ENCODE measurements at places on chromosomes 3 and 15. TPM values are rescaled to one million over a fixed set of nuclear protein-coding genes. Genes with fewer than 3 reads are reported as not detected.

The CNTN6 gene
- 1.1 TPM for polyA plus RNA-seq

The TM6SF1 gene
- polyA plus RNA-seq: not detected

The SHC4 gene
- 1.9 TPM for polyA plus RNA-seq

The GP5 gene
- 0.20 TPM for polyA plus RNA-seq

The C3orf22 gene
- not detected for polyA plus RNA-seq

The FBN1 gene
- 435 TPM for polyA plus RNA-seq

The PP2D1 gene
- 0.63 TPM for polyA plus RNA-seq

The TLR9 gene
- polyA plus RNA-seq: 0.08 TPM

The LDHAL6B gene
- not detected for polyA plus RNA-seq

The MKRN3 gene
- 2.7 TPM for polyA plus RNA-seq

The THAP10 gene
- polyA plus RNA-seq: not detected

The CYP1A1 gene
- polyA plus RNA-seq: 2.0 TPM

The PIF1 gene
- polyA plus RNA-seq: 5.7 TPM

The SAMMSON gene
- polyA plus RNA-seq: not detected

The CHL1 gene
- polyA plus RNA-seq: 3.9 TPM

The SIDT1 gene
- 1.3 TPM for polyA plus RNA-seq

The CCR2 gene
- 2.8 TPM for polyA plus RNA-seq

The DISP2 gene
- 0.81 TPM for polyA plus RNA-seq

The CHSY1 gene
- polyA plus RNA-seq: 36.0 TPM

The CHRM5 gene
- not detected for polyA plus RNA-seq

The TERC gene
- polyA plus RNA-seq: not detected

The CFAP100 gene
- not detected for polyA plus RNA-seq
